ENCODE measurements at places on chromosomes 7 and 10.

GRCh38 chr7:24576171-24577025 lies 3.1 kb downstream of the PALS2 start:
- DNase-seq = no peak

- no peak for DNase-seq
Measured at GRCh38 chr7:28135760-28136159, 44.8 kb downstream of the JAZF1 start.

- no peak for DNase-seq
Measured at GRCh38 chr10:120984221-120984620, 133.1 kb downstream of the WDR11 start.

DNA sequence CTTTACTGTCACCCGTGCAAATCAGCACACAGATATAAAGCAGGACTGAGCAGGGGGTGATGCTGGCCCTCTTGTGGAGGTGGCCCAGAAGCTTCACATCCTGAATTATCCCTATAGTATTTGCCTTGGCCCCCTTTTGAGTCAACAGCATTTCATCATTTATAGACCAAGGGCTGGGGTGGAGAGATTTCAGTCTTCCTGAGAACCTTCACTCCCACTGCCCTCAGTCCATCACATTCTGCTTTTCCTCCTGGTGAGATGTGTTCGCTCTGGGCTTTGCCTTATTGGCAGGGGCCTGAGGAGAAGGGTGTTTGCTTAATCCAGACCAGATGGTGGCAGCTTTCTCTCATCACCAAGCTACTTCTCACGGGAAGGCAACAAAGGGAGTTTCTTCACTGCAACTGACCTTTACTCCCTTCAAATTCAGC lies 47.7 kb downstream of the NOC3L start:
- no peak for DNase-seq

DNA sequence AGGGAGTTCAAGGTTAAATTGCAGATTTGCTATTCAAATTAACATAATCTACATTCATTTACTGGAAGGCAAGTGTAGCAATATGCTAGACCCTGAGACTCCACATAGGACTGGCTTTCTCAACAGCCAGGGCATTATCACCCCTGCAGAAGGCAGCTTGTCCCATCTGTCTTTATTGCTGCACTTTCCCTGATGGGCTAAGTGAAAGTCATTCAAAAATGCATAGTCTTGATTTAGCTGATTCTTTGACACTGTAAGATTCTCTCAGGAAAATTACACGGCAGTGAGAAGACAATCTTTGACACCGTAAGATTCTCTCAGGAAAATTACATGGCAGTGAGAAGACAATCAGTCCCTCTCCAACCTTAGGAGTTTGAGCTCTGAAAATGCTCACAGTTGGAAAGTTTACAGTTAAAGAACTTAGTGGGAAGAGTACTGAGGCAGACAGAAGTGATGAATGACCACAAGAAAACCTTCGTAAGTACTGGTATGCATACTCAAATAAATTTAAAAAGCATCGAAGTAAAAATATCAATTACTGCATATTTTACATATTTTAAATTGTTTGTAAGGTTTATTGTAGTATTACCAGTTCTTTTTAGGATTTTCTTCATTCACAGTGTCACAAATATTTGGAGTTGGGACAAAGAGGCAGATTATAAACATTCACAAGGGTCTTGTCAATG lies 88.9 kb downstream of the RAPGEF5 start:
- DNase-seq = no peak

- DNase-seq = no peak
Measured at GRCh38 chr7:94577357-94577756, 67.7 kb downstream of the CASD1 start.

DNA sequence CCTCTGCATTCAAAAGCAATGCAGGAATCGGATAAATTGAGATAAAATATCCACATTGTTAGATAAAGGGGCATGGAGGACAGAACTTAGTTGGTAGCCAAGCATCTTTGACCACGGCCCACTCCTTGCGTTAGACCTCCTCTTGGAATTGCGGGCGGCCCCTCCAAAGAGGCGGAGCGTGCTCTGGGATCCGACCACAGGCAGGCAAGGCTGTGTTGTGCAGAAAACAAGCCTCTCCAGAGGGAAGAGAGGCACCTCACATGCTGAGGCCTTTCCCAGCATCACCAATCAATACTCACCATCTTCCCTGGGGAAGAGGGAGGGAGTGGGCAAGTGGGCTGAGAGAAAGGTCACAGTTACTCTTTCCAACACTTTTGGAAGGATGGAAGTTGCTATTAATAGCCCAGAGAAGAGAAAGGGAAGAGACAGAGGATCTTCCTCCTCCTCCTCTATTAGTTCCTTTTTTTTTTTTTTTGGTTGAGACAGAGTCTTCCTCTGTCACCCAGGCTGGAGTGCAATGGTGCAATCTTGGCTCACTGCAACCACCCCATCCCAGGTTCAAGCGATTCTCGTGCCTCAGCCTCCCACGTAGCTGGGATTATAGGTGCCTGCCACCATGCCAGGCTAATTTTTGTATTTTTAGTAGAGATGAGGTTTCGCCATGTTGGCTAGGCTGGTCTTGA lies 49.7 kb upstream of the NRF1 start:
- no peak for DNase-seq

DNA sequence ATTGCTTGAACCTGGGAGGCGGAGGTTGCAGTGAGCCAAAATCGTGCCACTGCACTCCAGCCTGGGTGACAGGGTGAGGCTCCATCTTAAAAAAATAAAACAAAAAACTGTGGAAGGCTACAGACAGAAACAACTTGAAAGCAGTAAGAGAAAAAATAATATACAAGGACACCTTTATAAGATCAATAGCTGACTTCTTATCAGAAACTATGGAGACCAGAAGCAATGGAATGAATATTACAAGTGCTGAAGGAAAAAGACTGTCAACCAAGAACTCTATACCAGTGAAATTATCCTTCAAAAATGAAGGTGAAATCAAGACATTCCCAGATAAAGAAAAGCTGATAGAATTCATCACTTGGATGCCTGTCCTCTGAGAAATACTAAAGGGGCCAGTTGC lies 49.0 kb downstream of the RBAK start:
- DNase-seq = no peak

Measured in activated gamma-delta T cell (primary cell).